ENCODE measurements at places on chromosomes 13 and 19.

DNA sequence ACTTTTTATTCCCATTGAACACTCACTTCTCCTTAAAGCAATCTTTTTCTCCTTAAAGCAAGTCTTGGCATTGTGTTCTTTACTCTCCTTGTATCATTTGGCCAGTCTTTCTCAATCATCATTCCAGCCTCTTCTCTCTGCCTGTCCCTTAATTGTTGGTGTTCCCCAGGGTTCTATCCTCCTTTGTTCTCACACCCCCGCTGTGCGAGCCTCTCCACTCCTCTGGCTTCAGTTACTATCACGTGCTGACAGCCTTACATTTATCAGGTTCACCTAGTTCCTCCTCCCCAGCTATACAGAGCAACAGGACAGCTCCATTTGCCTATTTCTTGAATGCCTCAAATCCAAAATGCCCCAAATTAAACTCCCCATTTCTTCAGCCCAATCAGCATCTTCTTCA, 24.6 kb downstream of the CYSLTR2 start:
- no peak for DNase-seq

- DNase-seq = no peak
Measured at GRCh38 chr19:55962186-55962585, 14.6 kb downstream of the NLRP8 start.

GRCh38 chr13:25764378-25764777, 287.4 kb downstream of the SHISA2 start:
- no peak for DNase-seq

GRCh38 chr13:50396001-50396400, 380.8 kb downstream of the KCNRG start:
- no peak for DNase-seq

- DNase-seq = peak; percentile 49
Measured at GRCh38 chr19:55640577-55641425, at the start of gene ZNF580. Gene ZNF580, plus strand, starts transcription at chr19:55641002. Its CDS starts 1,507 bp downstream, at chr19:55642509.

DNA sequence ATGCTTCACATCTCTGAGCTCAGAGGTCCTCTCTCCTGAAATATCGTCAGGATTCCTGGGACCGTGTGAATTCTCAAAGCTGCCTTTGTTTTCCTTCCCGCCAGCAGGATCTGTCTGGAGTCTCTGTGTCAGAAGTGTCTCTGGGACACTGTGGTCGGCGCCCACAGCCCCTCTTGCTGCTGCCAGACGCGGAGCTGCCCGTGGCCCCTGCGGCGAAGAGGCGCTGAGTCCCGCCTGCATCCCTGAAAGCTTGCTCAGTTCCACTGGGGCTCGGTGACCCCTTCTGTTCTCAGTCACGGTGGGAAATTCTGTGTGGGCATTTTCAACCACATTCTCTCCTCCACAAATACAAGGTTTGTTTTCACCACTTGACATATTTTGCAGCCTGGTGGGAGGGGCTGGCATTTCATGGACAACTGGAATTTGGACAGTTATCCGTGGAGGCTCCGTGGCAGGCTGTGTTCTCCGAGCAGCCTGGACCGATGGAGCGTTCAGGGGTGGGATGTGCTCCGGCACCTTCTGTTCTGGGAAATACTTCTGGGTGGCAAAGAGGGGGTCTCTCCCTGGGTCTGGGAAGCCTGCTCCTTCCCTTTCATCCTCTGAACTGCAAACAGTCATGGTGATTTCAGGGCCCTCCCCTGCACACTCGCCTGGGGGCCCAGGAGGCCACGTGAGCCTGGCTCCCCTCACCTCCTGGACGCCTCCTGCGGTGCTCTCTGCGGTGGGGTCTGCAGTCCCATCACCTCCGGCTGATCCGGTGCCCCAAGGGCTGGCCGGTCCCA, 42.6 kb upstream of the GRTP1 start:
- DNase-seq = no peak

- DNase-seq = peak; percentile 38
Measured at GRCh38 chr19:39941615-39942365, 7.4 kb upstream of the FCGBP start.

DNA sequence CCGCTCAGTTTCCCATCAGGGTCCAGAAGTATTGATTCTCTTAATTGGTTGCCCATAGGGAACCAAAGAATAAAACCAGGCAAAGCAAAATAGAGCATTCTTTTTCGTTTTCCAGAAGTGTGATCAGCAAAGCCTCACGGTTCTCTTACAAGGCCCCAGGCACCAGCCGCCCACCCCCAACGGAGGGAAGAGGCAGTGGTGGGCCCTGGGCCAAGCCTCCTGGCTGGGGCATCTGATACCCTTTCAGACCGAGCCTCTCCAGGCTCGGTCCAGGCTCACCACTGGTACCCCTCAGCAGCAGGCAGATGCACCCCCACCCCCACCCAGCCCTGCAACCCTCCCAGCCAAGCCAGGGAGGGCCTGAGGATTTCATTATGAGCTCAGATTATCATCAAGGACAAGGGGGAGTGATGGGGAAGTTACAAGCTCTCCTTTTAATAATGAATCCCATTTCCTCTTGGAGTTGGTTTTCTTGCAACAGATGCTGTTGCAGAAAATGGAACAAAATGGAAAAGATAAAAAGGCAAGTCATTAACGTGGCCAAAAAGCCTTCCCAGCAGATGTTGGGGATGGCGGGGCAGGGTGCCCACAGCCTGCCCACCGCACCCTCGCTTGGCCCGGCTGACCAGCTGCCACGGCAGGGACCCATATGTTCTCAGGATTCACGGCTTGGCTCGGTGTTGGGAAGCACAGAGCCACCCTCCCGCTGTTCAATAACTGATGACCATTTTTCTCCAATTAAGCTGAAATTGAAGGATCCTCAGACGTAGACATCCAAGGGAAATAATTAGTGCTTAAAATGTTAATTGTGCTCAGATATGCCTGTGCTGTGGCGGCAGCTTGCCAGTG, 45.9 kb upstream of the KCTD15 start:
- DNase-seq = no peak

GRCh38 chr13:110347088-110347487, 40.0 kb downstream of the COL4A2 start:
- no peak for DNase-seq

GRCh38 chr13:77846173-77846572, 72.5 kb downstream of the EDNRB start:
- DNase-seq = no peak

- no peak for DNase-seq
Measured at GRCh38 chr13:47816831-47817230, 184.2 kb downstream of the SUCLA2 start.

DNA sequence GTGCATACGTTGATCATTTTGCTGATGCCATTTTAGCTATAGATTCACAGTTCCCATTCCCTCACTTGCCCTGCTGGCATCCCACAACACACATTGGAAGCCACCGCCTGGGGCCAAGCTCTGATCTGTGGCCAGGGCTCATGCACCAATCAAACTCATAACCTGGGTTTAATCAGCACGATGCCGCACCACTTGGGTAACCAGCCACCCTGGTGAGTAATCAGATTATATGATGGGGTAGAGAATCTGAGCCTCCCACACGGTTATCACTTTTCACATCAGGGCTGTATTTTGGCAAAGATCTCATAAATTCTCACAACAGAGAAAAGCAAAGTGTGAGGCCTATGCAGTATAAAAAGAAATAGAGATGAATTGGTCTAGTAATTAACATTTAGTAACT, 66.0 kb upstream of the TNFRSF19 start:
- no peak for DNase-seq

DNA sequence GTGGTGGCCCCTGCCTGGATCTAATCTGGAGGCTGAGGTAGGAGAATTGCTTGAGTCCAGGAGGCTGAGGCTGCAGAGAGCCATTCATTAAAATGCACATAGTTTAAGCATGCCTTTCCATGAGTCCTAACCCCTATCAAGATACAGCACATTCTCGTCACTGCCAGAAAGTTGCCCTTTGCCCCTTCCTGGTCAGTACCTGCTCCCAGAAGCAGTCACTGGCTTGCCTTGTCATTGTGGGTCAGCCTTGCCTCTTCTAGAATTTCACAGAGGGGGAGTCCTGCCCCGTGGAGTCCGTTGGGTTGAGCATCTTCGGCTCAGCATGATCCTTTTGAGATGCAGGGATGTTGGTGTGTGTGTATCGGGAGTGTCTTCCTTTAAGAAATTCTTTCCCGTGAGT, 10.8 kb downstream of the BICRA start:
- no peak for DNase-seq

- no peak for DNase-seq
Measured at GRCh38 chr19:53824134-53824611, at the start of gene NLRP12. Gene NLRP12, minus strand, starts transcription at chr19:53824314. Its CDS starts 140 bp downstream, at chr19:53824174.

DNA sequence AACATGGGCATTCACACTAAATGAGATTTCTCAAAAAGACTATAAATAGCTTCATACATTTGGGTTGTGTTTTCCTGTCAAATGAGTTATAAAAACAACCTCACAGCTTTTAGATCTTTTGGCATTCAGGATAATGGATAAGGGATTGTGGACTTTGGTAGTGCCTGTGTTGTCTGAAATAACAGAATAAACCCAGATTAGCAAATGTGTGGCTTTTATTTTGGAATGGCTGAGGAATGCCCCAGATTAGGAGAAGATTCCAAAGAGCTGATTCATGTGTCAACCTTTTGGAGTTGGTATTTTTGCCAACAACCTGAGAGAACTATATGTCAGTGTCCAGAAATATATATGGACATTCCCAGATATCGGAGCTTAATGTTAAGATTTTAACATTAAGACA, 164.7 kb downstream of the MTUS2 start:
- no peak for DNase-seq

DNA sequence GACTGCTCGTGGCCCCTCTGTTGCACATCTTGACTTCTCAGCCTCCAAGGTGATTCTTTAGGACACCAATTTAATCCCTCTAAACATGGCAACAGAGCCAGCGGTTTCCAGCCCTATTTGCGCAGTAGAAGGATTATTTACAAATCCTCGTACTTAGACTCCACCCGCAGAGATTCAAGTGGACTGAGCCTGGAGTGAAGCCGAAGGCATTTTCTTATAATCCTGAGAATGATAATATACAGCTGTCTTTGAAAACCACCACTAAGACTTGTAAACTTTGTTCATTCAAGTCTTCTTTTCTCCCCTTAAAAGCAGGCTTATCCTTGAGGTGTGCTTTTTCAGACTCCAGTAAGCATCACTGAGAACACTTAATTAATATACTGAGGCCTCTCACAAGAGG, 4.8 kb upstream of the DPRX start:
- DNase-seq = no peak

- DNase-seq = no peak
Measured at GRCh38 chr19:43331435-43332010, 22.0 kb upstream of the CD177 start.

GRCh38 chr19:33231511-33231910, 5.9 kb upstream of the SLC7A10 start:
- DNase-seq = no peak

- no peak for DNase-seq
Measured at GRCh38 chr13:35835989-35836388, 295.2 kb downstream of the DCLK1 start.

GRCh38 chr19:15669891-15670290, 3.0 kb upstream of the CYP4F12 start:
- DNase-seq = no peak

DNA sequence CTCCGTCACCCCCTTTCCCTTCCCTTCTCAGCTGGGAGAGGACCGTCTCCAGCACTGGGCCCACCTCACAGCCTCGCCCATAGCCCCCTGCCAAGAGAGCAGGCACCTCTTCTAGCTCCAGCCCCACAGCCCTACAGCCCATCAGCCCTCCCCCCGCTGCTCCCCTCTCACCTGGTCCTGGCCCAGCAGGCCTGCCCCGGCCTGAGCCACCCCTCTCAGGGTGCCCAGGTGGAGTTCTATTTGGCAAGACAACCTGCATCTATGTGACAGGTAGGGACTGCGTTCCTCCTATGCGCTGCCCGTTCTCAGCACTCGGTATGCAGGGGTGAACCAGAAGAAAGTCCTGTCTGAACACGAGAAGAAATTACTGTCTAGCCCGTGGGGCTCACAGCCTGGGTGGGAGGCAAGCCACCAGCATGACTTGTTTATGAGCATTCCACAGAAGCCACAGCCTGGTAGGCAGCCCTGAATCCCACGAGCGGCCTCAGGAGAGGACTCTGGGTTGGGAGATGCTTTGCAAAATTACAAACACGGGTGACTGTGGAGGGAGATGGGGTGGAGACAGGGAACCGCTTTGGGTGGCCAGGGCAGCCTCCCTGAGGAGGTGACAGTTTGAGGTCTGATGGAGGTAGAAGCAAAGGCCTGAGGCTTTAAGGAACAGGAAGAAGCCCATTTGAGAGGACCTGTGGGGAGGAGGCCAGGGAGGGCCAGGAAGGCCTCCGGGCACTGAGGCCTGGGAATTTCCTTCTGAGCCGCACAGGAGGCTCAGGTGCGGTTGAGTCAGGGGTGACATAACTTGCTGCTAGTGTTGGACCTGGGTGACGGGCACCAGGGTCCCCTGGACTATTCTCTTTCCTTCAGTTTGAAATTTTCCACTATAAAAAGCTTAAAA, 1.2 kb upstream of the PLEKHF1 start:
- DNase-seq = no peak

DNA sequence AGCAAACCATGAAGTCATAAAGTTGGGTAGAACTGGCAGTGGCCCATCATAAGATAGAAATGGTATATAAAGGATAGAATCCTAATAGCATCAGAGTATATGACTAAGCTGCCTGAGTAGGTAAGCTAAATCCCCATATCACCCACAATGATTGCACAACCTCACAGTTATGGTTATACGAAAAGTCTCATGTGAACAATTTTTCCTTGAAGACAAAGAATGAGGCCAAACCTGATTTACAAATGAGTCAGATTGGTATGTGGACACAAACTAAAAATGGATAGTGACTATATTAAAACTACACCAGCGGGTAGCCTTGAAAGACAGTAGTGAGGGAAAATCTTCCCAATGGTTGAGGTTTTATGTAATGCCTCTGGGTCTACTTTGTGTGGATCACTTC, 40.9 kb upstream of the UFM1 start:
- no peak for DNase-seq

DNA sequence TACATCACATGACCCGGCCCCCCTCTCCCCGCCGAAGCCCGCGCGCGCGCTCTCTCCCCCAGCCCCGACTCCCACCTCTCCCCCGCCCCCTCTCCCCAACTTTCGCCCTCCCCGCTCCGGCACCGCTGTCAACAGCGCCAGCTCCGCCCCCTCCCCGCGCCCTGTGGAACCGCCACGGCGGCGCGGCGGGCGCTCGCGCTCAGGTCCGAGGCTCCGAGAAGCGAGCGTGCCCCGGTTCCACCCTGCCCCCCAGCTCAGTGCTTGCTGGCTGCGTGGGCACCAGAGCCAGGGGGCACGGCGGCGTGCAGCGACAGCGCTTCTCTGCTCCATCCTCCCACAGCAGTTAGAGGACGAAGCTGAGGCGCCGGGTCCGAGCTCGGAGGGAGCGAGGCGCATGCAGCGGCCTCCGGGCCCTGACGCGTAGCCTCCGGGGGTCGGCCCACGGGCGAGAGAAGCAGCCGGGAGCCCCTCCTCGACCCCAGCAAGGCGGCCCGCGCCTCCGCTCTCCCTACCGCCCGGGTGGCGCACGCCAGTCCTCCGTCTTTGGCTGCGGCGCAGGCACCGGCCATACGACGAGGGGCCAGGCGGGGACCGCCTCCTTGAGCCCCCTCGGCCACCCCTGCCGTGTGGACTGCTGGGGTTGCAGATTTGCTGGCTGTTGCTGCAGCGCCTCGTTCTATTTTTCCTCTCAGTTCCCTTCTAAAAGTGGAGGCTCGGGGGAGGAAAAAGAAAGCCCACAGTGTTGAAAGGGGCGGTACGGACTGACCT, 109.5 kb downstream of the KCNRG start:
- DNase-seq = peak; percentile 97
